Activated CD8-positive, alpha-beta memory T cell treated with anti-CD3 and anti-CD28 coated beads for 24 hours (primary cell): ENCODE measurements at places on chromosomes 7 and 10.

DNA sequence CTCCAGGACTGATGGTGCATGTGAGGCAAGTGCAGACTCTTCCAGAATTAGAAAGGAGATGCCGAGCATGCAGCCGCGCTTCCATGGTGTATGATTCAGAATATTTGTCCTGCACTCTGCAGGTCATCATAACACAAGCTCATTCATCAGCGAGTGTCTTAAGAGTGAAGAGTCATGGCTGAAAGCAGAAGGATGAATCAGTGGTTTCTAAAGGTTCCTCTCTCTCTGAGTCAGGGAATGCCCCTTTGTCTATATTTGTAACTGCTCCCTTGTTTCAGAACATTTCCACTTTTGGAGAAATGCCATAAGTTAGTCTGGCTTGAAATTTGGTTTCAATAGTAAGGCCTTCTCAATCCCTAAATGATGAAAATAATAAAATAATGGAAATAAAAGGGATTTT lies 52.3 kb downstream of the HECW1 start:
- no peak for DNase-seq

DNA sequence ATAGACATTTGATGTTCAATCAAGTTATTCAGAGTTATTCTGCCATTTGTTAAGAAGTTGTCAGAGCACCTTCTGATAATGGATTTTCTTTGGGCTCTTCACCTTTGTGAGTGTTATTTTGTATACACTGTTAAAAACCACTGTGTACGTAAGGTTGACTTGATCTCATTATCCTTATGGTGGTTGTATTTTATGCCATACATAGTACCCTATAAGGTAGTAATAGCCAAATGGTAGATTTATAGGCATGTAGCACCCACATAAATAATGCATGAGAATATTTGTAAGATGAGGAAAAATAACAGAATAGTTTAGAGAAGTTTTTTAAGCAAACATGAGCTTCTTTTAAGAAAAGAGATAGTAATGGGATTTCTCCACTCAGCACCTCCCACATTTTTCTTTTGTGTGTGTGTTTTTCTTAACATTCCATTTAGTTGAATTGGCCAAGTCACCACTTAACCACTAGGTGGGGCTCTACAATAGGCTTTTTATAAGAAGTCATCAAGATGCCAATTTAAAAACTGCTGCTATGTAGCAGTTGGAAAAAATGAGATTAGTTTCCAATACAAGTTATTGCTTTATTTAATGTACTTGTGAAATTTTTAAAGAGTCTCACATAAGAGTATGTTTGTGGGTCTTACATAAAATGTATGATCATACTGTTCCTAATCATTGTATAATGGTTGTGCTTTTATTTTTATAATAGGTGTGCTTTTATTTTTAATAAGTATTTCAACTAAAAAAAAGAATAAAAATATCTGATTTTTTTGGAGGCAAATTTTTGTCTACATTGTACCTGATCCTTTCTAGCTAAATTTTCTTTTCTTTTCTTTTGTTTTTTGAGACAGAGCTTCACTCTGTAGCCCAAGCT lies 41.1 kb upstream of the STMP1 start:
- DNase-seq, result no peak

- DNase-seq, result no peak
Measured at GRCh38 chr10:34719328-34719727, 95.8 kb downstream of the PARD3 start.

DNA sequence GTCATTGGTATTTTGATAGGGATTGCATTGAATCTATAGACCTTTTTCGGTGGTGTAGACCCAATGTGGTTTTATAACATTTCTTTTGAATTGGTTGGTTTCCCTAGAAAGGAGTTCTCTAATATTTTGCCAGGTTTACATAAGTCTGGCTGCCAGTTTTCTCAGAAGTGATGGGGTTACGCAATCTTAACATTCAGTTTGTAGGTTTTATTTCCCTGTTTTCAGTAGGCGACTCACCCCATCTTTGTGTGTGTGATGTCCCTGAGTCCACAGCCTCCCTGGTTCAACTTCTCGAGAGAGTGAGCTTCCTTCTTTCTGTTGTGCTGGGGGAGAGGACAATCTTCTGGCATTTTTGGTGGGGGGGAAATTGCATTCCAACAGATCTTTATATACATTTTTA lies 9.6 kb upstream of the KIF5B start:
- no peak for DNase-seq

GRCh38 chr10:6045314-6045848 lies 16.8 kb downstream of the IL2RA start:
- DNase-seq, result peak; percentile 78

DNA sequence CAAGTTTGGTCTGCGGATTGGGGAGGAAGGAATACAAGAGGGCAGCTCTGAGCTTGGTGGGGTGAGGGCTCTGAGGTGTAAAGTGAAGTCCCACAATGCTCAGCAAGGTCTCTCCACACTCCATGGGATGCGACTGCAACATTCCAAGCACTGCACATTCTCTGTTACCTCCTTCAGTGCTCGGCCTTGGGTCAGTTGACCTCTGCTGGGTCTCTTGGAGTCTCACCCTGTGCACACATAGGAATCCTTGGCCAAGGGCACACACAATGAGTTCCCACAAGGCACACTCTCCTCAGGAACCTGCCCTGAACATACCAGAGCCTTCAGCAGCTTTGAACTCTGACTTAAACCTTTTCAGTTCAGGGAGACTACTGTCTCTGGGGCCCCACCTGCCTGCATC lies 2.4 kb upstream of the WDFY4 start:
- no peak for DNase-seq

DNA sequence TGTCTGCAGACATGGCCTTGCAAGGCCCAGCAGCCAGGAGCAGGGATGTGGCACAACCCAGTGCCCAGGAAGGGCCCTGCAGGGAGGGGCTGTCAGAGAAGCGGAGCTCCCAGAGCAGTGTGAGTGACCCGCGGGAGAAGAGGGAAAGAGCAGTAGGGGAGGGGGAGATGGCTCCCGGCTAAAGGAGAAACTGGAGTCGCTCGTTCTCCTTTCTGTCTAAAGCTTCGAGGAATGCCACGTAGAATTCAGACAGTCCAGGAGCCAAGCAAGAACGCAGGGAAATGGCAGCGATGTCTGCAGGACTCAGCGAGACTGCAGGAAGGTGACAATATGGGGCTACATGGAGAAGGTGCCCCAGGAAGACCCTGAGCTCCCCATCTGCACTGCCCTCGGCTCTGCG lies 22.4 kb upstream of the HABP2 start:
- DNase-seq, result no peak

GRCh38 chr7:93249491-93250148 lies 17.5 kb downstream of the VPS50 start:
- no peak for DNase-seq

- DNase-seq, result no peak
Measured at GRCh38 chr10:44827431-44828006, 83.6 kb upstream of the TMEM72 start.

- no peak for DNase-seq
Measured at GRCh38 chr7:43856996-43857395, 12.3 kb downstream of the MRPS24 start.

DNA sequence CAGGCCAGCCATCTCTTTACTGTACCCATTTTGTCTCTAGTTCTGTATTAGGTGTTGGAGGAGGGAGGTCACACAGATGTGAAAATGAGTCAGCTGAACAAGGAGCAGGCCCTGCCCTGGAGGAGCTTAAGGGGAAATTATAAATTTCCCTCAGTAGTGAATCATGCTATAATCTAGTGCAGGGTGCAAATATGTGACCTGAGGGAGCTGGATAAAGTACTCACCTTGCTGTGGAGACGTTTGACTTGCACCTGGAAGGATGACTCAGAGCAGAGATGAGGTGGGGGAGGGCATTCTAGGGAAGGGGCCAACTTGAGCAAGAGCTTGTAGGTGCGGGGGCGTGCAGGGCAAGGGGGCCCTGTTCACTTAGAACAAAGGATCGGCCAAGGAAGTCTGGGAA lies 610.6 kb downstream of the SDK1 start:
- DNase-seq, result no peak

- DNase-seq, result no peak
Measured at GRCh38 chr10:89367529-89367928, 10.3 kb upstream of the IFIT1B start.

DNA sequence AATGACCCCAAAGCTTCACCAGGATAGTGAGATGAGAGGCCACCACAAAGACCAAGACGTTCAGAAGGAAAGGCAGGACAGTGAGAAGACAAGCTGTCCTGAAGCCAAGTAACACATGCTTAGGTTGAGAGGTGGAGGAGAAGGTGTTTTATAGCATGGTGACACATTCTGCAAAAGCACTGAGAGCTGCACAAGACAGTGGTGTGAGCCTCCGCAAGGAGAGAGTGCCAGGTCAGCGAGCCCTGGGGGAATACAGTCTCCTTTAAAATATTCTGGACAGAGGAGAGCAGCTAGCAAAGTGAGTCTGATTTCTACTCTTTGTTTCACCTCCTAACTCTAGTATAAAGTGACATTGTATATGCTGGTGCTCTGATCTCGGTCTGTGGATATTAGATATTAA lies 68.0 kb upstream of the VKORC1L1 start:
- DNase-seq, result no peak

GRCh38 chr10:62559481-62560200 lies 185.5 kb downstream of the ZNF365 start:
- no peak for DNase-seq

DNA sequence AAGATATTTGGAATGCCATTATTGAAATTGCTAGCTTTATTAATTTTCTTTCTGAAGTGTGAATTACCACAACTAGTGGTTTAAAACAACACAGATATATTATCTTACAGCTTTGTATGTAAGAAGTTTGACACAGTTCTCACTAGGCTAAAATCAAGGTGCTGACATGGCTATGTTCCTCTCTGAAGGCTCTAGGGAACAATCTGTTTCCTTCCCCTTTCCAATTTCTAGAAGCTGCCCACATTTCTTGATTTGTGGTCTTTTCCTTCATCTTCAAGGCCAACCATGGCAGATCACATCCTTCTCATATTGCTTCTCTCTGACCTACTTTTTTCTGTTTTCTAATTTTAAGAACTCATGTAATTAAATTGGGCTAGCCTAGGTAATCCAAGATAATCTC lies 43.3 kb upstream of the SLC26A3 start:
- DNase-seq, result no peak

- DNase-seq, result peak; percentile 71
Measured at GRCh38 chr7:151768805-151769187, 108.1 kb downstream of the PRKAG2 start.

DNA sequence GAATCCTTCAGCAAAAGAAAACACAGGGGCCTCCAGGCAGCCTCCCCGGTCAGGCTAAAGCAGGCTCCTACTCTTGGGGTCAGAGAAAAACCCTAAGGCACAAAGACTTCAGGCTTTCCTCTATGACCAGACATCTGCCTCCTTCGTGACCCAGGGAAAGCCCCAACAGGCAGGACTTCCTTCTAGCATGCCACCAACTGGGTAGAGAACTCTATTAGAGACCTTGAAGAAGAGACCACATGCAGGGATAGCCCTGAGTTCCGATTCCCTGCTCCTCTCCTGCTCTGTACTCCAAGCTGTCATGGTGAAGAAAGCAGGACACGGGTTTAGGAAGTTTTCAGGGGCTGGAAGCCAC lies 1.3 kb downstream of the TRPV6 start:
- no peak for DNase-seq

- no peak for DNase-seq
Measured at GRCh38 chr7:32583791-32584190, 88.5 kb downstream of the AVL9 start.

- DNase-seq, result no peak
Measured at GRCh38 chr7:46972205-46972604, 609.7 kb downstream of the TNS3 start.

GRCh38 chr10:131979336-131979735 lies 2.4 kb downstream of the BNIP3 start:
- DNase-seq, result no peak

DNA sequence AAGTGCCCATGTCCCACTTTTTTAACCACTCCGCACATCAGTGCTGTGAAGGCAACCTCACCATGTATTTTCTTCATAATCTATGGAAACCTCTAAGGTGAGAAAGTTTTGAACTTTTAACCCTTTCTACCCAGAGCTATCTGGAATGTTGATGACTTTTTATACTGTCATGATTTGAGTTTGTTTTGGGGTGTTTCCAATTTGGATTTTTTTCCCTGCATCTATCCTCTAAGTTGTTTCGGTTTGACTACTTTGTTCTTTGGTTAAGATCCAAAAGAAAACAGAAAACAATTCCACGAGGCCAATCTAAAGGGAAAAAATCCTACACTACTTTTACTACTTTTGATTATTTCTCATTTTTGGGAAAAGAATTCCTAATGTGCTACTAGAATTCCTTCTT lies 279.7 kb downstream of the USP6NL start:
- no peak for DNase-seq

GRCh38 chr10:84290235-84290634 lies 38.2 kb upstream of the CCSER2 start:
- no peak for DNase-seq

GRCh38 chr10:101000915-101001658 lies 1.5 kb downstream of the LZTS2 start:
- no peak for DNase-seq

- no peak for DNase-seq
Measured at GRCh38 chr7:100752994-100753393, 19.6 kb downstream of the ZAN start.

- DNase-seq, result no peak
Measured at GRCh38 chr10:72948762-72949161, 5.8 kb downstream of the PLA2G12B start.

DNA sequence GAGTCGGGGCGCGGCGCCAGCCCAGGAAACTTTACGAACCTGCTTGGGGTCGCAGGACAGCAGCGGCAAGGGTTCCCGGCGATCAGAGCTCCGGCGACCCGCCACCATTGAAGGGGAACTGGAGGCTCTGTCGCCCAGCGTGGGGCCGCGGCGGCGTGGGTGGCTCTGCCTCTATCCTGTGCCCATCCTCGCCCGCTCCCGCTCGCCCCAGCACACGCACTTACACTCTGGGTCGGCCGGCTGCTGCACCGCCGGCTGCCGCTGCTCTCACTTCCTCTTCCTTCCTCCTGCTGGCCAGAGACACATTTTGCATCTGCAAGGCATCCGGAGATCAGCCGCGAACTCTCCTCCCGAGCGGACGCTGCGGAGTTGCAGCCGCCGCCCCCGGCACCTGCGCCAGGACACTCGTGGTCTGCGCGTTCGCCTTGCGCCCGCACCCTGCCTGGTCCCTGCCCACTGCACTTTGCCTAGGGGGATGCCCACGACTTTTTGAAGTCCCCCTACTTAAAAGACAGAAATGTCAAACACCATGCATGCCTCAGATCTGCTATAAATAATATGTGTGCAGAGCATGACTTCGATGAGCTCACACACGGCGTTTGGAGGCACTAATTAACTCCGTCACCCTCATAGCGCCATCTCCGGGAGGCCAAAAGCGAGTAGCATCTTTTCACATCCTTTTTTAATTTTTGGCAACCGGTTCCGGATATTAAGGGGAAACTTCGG lies at the start of gene ELMO1:
TSS of gene ELMO1 (minus strand) at position 229 of the 726 bp plus-strand sequence. CDS start 106,174 bp downstream, outside the sequence.
- DNase-seq, result peak; percentile 89

DNA sequence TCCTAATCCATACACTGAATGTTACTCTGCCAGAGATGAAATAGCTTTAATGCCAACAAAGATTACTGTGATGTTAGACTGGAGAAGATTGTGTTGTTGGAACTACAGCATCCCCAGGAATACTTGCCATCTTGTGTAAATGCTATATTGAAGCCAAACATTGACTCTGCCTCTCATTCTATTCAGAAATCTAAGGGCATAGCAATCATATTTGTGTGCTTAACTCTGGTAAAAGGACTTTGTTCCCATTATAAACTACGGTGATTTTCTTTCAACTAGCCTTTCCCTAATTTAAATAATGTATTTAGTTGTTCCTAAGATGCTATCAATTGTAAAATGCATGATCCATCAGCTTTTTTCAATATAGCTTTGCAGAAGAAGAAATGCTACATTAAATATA lies 498.4 kb upstream of the LRRN3 start:
- DNase-seq, result no peak
